ENCODE measurements at places on chromosomes 2 and 18.

DNA sequence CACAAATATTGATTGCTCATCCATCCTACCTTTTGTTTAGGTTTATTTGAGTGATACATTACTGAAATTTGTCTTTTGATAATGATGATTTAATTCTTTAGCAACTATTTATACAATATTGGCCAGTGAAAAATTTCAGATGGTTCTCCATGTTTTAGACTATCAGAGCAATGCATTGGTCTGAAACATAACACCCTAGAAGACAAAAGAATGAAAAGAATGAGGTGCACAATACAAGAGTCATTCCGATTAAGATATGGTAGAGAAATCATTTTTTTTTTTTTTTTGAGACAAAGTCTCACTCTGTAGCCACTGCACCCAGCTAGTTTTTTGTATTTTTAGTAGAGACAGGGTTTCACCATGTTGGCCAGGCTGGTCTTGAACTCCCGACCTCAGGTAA, 197.4 kb upstream of the FAM98A start:
- no peak for DNase-seq

- no peak for DNase-seq
Measured at GRCh38 chr2:47054868-47055267, 100.2 kb downstream of the STPG4 start.

DNA sequence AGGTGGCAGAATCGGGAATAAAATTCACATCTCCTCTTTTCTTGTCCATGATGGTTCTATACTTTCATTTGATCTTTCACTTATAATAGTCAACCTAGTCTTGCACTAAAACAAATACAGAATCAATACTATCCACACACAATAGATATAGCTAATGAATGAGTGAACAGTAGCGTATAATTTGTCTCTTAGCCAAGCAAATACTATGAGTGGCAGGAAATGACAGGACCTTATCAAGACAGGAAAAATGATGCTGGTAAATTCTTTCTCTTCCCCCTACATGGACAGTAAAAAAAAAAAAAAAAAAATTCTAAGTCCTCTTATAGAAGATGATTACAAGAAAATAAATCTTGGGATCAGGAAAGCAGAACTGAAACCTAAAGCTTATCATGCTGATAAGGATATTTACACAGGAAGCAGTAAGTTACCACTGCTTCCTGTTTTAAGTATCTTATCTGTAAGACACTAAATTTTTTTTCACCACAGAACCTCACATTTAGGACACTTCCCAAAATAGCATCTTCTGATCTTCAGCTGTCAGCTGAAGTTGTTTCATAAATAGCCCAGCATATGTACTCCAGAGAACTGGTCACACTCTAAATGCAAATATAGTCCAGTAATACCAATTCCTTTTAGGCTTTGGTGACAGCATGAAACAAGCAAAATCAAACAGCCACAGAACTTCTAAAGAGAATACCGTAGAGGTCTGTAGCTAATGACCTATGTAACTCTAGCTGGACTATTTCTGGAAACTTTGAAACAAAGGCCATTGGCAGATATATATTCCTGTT, 27.0 kb downstream of the IRS1 start:
- no peak for DNase-seq

GRCh38 chr2:190677255-190677654, 28.4 kb downstream of the NAB1 start:
- DNase-seq = no peak

GRCh38 chr18:13440277-13441248, 222.0 kb downstream of the LDLRAD4 start:
- no peak for DNase-seq

DNA sequence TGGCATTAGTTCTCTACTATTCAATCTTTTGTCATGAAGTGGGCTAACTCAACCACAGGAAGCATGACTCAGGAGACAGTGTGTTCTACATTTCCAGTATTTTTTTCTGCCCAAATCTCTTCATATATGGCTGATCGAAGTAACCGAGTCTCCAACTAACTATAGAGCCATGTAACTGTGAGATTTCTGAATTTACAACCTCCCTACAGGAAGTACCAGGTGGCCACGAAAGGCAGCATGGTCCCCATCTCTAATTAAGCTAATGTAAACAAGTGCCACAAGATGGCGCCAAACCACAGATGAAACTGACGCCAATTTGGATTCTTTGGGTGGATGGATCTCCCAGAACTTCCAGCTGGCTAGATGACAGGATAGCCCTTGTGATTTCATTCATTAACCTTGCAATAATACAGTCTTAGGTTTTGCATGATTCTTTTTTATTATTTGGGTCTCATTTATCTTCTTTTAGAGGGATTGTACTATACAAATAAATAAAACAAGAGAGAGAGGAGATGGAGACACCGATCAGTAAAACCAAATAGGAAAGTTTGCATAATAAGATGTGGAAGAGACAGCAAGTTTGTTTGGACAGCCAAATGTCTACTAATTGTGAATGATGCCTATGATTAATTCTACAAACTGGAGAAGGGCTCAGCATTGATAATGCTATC, 18.3 kb upstream of the ARHGAP15 start:
- no peak for DNase-seq

DNA sequence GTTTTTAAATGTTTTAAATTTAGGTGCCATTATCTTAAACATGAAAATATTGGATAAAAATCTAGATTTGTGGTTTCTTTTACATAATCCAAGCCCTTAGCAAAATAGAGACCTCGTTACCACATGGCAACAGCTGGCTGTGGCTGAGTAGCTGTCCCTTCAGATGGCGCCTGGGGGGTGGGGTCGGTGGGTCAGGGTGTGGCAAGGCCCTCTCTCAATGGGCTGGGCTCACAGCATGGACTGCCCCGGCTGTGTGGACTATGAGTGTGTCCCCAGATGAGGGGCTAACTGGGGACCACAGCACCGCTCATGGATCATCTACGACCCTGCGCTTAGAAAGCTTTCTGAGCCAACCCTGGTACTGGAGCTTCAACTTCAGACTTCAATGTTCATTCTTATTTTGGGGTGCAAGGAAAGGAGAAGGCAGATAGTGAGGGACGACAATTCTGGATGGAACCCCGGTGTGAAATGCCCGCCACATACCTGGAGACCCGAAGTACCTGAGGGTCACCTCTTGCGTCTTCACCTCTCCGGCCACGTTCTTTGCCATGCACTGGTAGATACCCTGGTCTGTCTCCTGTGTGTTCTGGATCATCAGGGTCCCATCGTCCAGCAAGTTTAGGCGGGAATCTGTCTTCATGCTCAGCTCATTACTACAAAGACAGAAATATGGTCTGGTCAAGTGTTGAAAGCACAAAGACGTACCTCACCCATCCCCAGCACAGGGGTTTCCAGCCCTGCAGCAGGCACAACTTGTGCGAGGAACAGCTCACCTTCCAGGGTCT, 71.0 kb downstream of the PXDN start:
- no peak for DNase-seq

DNA sequence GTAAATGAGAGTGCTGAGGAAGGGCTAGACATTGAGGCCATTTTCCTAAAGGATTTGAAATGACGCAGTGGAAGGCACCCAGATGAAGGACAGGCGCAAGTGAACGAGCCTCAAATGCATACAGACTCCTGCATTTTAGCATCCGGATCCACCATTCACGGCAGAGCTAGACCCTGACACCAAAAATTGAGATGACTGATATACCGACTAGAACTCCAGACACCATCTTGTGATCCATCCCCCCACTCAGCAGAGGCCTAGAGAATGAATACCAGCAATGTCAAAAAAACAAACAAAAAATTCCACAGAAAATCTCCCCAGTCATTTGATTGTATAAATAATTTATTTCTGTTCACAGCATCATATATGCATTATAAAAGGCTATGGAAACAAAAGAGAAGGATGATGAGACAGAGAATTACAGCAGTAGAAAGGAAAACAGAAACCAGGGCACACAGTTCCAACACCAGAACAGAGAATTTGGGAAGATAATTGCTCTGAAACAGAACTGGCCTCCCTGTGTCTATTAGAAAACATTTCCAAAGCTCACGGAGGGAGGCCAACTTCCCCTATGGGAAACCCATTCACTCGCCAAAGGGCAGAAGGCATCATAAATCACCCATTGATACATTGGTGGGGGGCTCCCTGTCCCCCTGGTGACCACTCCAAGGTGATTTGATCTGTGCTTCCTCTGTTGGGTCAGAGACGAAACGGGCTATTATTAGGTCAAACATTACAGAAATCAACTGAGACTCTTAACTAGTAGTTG, 4.0 kb downstream of the ARL4C start:
- no peak for DNase-seq

DNA sequence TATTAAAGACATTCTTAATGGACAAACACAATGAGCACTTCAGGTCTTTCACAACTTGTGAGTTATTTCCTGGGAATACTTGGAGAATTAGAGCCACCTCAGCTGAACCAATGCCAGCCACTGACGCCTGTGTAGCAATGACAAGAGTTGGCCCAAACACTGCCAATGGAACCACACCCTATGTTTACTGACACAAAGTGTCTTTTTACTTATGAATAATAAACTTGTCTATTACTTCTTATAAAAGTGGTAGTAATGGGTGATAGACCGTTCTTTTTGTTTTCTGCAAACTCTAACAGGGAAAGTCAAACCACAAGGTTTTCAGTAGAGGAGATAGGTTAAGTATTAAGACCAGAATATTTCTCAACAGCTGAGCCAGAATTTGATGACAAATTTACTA, 12.5 kb upstream of the CHAC2 start:
- no peak for DNase-seq

GRCh38 chr2:159891917-159892730, 94.1 kb upstream of the CD302 start:
- DNase-seq = no peak

GRCh38 chr2:200383380-200384110, 77.1 kb downstream of the SPATS2L start:
- no peak for DNase-seq

DNA sequence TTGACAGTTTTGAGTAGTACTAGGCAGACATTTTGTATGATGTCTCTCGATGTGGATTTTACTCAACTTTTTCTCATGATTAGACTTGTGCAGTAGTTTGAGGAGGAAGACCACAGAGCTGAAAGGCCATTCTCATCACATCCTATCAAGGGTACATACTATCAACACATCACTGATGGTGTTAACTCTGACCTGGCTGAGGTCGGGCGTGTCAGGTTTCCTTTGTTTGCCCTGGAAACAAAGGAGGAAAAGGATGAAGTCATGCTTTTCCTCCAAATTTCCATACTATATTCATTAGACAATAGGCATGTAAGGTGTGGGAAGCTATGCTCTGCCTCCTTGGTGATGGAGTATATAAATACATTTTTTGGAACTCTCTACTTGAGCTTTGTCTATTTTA, 211.1 kb downstream of the DSEL start:
- DNase-seq = no peak

DNA sequence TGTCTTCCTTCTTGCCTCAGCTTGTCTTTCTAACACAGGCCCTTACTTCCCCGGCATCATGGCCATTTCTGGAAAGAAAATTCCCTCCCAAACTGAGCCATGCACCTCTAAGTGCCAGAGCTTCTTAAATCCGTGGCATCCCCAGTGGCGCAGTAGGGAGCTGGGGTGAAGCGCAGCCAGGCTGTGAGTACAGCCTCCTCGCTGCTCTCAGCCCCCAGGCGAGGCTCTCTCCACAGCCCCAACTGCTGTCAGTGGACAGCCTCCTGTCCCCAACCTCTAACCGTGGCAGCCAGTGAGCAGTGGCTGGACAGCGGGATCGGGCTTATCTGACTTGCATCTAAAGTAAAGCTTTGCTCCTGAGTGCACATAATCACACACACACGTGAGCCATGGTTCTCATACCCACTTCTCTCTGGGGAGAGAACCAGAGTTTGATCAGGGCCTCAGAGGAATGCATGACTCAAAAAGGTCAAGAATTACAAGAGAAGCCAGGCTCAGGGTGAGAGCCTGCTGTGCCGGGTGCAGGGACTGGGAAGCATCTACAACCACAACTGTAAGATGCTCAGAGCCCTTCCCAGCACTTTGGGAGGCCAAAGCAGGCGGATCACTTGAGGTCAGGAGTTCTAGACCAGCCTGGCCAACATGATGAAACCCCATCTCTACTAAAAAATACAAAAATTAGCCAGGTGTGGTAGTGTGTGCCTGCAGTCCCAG, 50.7 kb downstream of the SFXN5 start:
- no peak for DNase-seq

GRCh38 chr2:150732491-150732890, 245.0 kb upstream of the RND3 start:
- no peak for DNase-seq

DNA sequence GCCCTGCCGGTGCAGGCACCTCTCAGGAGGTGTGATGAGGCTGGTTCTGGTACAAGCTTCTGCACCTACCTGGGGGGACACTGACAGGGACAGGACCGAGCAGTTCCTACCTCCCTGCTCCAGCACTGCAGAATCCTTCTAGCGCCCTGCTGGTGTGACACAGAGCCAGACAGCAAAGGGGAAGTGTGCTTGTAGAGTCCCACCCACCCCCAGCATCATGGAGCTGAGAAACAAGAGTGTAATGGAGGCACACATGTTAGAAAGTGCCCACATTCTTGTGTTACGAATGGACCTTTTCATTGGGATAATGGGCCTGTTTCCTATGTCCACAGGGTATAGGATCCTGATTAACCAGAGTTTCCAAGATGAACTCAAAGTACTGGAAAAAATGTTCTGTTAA, 38.3 kb downstream of the OXER1 start:
- DNase-seq = no peak

DNA sequence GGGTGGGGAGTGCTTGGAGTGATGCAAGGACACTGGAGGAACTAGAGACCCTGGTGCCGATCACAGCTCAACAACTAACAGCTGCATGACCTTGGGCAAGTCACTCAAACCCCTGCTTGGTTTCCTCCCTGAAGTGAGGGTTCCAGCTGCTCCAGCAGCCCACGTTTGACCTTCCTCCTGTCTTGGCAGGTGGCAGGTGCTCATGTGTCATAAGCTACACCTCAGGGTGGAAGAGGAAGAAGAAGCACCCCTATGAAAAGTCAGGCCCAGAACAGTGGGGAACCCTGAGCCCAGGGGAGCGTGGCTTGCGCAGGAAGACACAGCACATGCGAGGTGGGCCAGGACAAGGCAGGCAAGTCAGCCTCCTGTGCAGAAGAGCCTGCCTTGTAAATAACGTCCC, 42.4 kb downstream of the MRPL35 start:
- DNase-seq = no peak

- no peak for DNase-seq
Measured at GRCh38 chr2:33448220-33448899, 28.1 kb upstream of the RASGRP3 start.
